ENCODE measurements at places on chromosomes 11 and 22. TPM values are rescaled to one million over a fixed set of nuclear protein-coding genes. Genes with fewer than 3 reads are reported as not detected.

TEX12 gene
- 4.0 TPM for total RNA-seq

CCDC87 gene
- 0.82 TPM for total RNA-seq

TRPM5 gene
- 0.68 TPM for total RNA-seq

DNA sequence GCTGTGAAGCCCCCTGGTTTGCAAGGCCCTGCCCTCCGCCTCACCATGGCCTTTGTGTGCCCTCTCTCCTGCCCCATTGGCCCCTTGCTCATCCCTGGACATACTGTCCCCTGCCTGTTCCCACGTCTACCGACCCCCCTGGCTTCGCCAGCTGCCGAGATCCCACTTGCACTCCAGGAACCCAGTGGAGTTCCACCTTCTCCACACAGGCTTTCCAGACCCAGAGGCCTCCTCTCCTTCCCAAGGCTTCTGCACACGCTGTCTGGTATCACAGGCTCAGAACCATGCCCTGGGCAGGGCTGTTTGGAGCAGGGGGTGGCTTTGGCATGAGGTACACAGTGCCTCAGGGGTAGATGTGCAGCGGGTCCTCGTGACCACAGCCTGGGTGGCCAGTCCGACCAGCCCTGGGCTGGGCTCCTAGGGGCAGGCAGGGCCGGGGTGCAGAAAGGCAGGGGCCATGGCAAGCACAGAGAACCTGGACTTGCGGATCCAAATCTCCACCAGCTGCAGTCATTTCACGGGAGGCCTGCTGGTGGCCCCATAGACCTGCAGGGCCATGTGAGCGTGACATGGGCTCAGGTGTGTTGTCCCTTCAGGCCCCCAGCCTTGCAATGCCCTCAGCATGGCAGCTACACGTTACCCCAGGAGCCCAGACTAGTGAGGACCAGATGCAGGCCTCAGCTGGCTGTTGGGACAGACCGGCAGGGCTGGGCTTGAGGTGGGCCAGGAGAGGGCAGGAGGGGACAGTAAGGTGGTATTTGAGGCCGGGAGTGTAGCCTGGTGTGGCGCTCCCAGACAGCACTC is 9.5 kb downstream of the GRK2 start:
- no peaks in the 10 kb centered on the region for H3K27me3 ChIP-seq
- no peak overlapping the region for H3K4me3 ChIP-seq
- peaks cover 62% of the 10 kb centered on the region for H3K4me1 ChIP-seq
- peak overlapping the region; percentile 35 for H3K27ac ChIP-seq

DNA sequence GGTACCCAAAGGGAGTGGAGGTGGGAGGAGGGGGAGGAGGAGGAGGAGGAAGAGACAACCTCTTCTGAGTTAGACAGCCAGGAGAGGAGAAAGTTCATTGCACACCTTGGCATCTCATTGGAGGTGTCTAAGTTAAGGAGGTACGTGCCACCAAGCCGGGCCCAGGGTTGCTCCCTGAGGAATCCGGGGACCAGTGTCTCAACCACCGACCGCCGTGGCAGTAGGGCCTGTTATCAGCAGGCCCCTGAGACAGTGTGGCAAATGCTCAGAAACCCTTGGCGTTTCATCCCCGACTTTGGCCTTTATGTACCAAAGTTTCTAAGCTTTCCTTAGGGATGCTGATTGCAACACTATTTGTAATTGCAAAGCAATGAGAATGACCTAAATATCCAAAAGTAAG is 95.0 kb upstream of the NNMT start:
- DNase-seq: no peak
- H3K4me3 ChIP-seq: no peak overlapping the region
- peaks cover 4% of the 10 kb centered on the region for H3K36me3 ChIP-seq
- H3K27me3 ChIP-seq: no peaks in the 10 kb centered on the region

GRCh38 chr11:35978183-35978582 is 34.3 kb downstream of the LDLRAD3 start:
- no peaks in the 10 kb centered on the region for H3K27me3 ChIP-seq
- no peaks in the 10 kb centered on the region for H3K4me1 ChIP-seq
- no peaks in the 10 kb centered on the region for H3K36me3 ChIP-seq
- no peak overlapping the region for H3K4me3 ChIP-seq
- H3K27ac ChIP-seq: no peak overlapping the region
- DNase-seq: no peak

GRCh38 chr11:119254239-119254638 is 48.1 kb downstream of the CBL start:
- H3K27ac ChIP-seq: no peak overlapping the region
- no peaks in the 10 kb centered on the region for H3K27me3 ChIP-seq
- no peak overlapping the region for H3K4me3 ChIP-seq
- no peaks in the 10 kb centered on the region for H3K4me1 ChIP-seq
- DNase-seq: no peak
- no peaks in the 10 kb centered on the region for H3K36me3 ChIP-seq

GRCh38 chr22:19986410-19987341 is 29.9 kb downstream of the ARVCF start:
- no peaks in the 10 kb centered on the region for H3K36me3 ChIP-seq
- peak overlapping the region; percentile 79 for H3K27ac ChIP-seq
- H3K4me1 ChIP-seq: peaks cover 4% of the 10 kb centered on the region
- peak; percentile 69 for DNase-seq
- no peaks in the 10 kb centered on the region for H3K27me3 ChIP-seq

GRCh38 chr11:20647976-20648565 is 21.3 kb upstream of the NELL1 start:
- H3K36me3 ChIP-seq: no peaks in the 10 kb centered on the region
- no peaks in the 10 kb centered on the region for H3K4me1 ChIP-seq
- no peak overlapping the region for H3K4me3 ChIP-seq
- no peaks in the 10 kb centered on the region for H3K27me3 ChIP-seq
- peak; percentile 29 for DNase-seq
